ENCODE measurements at places on chromosomes 16 and 17. TPM values are rescaled to one million over a fixed set of nuclear protein-coding genes. Genes with fewer than 3 reads are reported as not detected.
A peak's percentile ranks its signal among the peaks of the same experiment; 100 is the strongest.

FMNL1 gene
- 575 TPM for total RNA-seq

GRCh38 chr16:50666658-50667496 lies 14.2 kb downstream of the SNX20 start:
- no peaks in the 10 kb centered on the region for H3K27me3 ChIP-seq
- H3K4me1 ChIP-seq: peaks cover 30% of the 10 kb centered on the region
- peak overlapping the region; percentile 80 for H3K4me3 ChIP-seq
- no peak for DNase-seq

DNA sequence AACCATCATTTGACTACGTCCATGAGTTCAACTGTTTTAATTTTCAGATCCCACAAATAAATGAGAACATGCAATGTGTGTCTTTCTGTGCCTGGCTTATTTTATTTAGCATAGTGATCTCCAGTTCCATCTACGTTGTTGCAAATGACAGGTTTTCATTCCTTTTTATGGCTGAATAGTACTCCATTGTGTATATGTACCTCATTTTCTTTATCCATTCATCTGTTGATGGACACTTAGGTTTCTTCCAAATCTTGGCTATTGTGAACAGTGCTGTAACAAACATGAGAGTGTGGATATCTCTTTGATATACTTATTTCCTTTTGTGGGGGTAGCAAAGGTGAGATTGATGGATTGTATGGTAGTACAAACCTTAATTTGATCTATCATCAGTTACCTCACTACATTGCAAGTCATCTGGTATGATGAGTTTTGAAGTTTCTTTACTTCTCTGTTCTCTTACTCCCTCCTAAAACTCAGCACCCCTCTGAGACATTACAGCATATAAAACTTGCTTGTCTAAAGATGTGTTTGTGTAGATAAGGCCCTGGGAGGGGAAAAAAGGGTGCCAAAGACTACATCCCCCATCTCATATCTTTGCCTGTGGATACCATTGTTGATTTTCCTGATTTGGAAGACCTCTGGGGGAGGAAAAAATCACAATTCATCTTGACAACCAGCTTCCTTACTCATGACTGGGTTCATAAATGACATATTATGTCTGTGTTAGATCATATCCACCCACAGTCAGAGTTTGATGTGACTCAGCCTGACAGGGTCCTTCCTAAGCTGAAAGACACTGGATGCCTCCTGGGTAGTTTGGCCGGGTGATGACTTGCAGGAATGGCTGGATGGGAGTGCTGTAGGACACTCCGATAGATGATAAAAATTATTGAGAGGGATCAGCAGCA lies 47.6 kb downstream of the ABCA9 start:
- H3K4me1 ChIP-seq: no peaks in the 10 kb centered on the region
- no peaks in the 10 kb centered on the region for H3K36me3 ChIP-seq

GRCh38 chr17:50533185-50533584 lies 650 bp downstream of the EPN3 start:
- no peak overlapping the region for H3K27ac ChIP-seq
- H3K4me3 ChIP-seq: no peak overlapping the region
- no peaks in the 10 kb centered on the region for H3K36me3 ChIP-seq
- no peak for DNase-seq

GRCh38 chr16:25264597-25264996 lies 7.0 kb upstream of the ZKSCAN2 start:
- no peak overlapping the region for H3K4me3 ChIP-seq
- H3K36me3 ChIP-seq: peaks cover 14% of the 10 kb centered on the region
- no peak for DNase-seq
- H3K27me3 ChIP-seq: no peaks in the 10 kb centered on the region

KRTAP4-4 gene
- total RNA-seq: not detected

GRCh38 chr16:19515757-19516156 lies 6.1 kb downstream of the GDE1 start:
- no peak for DNase-seq
- no peak overlapping the region for H3K4me3 ChIP-seq
- no peaks in the 10 kb centered on the region for H3K27me3 ChIP-seq
- peaks cover 26% of the 10 kb centered on the region for H3K36me3 ChIP-seq
- no peak overlapping the region for H3K27ac ChIP-seq

DNA sequence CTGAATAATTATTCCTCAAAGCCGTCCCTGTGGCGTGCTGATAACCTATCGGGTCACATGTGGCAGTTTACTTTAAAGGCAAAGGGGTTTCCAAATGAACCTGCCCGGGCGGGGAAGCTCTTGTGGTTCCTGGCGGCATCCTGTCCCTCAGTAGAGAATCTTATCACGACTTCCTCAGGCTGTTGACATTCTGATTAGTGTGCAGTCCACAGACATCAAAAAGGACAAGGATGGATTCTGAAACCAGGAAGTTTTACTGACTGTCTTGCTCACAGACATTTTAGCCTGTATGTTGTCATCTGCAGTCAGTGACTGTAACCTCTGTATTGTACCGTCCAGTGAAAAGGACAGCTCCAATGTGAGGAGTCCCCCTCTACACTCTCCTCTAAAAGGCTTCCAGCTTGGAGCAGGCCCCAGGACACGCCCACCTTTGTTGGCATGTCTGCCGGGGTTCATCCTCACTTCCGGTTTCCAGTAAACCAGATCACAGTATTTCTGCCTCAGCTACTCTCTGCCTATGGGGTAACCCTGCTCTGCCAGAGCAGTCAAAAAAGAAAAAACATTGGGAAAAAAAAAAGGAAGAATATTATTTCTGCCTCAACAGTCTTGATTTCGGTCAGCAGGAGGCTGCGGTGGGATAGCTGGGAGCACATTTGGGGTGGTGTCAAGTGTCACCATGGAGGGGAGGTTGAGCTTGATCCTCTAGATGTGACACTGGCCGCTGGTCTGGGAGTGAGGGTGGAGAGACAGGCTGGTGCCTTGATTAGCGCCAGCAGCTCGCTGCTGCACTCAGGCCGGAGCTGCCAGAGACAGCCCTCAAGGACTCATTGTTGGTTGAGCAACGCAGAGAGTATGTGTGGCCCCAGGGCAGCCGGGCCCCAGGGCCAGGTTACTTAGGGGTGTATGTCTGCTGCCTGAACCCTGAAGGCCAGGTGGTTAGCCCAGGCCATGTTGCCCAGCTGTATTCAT lies 89.0 kb upstream of the DNAH17 start:
- peaks cover 21% of the 10 kb centered on the region for H3K4me1 ChIP-seq
- peak; percentile 80 for DNase-seq
- peaks cover 16% of the 10 kb centered on the region for H3K36me3 ChIP-seq
- H3K4me3 ChIP-seq: peak overlapping the region; percentile 53
- no peaks in the 10 kb centered on the region for H3K27me3 ChIP-seq

DNA sequence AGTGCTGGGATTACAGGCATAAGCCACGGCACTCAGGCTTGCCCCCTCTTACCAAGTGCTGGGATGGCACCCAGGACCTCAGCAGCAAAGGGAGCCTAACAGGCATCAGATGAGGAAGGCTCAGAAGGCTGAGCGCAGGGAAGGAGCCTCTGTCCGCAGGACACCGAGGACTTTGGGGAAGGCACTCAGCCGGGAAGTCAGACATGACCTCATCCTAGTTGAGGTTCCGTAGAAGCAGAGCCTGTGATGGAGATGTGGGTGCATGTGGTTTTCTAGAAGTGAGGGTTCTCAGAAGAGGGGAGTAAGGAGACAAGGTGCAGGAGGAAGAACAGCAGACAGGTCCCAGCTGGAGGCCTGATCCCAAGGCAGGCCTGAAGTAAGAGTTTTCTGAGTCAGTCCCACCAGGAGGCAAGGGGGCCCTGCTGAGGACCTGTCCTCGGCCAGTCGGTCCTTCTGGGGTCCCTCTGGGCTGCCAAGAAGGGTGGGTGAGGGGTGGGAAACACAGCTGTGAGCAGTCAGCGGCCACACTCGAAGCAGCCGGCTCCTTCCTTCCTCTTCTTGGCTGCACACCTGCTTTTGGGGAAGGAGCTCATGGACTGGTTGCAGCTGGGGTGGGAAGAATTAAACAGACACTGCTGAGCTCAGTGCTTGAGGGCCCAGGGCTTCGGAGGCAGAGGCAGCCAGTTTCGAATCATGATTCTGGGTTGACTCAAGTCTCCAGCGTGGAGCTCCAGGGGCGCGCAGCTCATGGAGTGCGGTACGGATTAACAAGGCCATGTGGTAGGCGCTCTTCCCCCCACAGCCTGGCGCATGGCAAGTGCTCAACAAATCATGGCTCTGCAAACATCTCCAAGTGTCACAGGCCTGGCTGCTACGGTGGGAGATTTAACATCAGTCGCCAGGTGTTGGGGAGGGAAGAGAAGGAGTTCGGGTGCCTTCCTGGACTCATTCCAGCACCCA lies 38.9 kb upstream of the SNN start:
- no peaks in the 10 kb centered on the region for H3K27me3 ChIP-seq
- no peak overlapping the region for H3K27ac ChIP-seq
- H3K4me3 ChIP-seq: no peak overlapping the region

VWA3A gene
- 0.37 TPM for total RNA-seq

GRCh38 chr16:14399378-14400284 lies 230.4 kb downstream of the PARN start:
- no peaks in the 10 kb centered on the region for H3K4me1 ChIP-seq
- H3K4me3 ChIP-seq: no peak overlapping the region
- H3K27ac ChIP-seq: no peak overlapping the region
- H3K36me3 ChIP-seq: no peaks in the 10 kb centered on the region
- DNase-seq: no peak

SLC5A10 gene
- total RNA-seq: not detected

MARVELD3 gene
- not detected for total RNA-seq

- H3K27me3 ChIP-seq: peaks cover 3% of the 10 kb centered on the region
- H3K4me1 ChIP-seq: no peaks in the 10 kb centered on the region
- no peak for DNase-seq
- no peaks in the 10 kb centered on the region for H3K36me3 ChIP-seq
These were observed 50.6 kb downstream of the SPECC1 start for GRCh38 chr17:20059728-20060188.

CBFA2T3 gene
- 1.3 TPM for total RNA-seq

DNA sequence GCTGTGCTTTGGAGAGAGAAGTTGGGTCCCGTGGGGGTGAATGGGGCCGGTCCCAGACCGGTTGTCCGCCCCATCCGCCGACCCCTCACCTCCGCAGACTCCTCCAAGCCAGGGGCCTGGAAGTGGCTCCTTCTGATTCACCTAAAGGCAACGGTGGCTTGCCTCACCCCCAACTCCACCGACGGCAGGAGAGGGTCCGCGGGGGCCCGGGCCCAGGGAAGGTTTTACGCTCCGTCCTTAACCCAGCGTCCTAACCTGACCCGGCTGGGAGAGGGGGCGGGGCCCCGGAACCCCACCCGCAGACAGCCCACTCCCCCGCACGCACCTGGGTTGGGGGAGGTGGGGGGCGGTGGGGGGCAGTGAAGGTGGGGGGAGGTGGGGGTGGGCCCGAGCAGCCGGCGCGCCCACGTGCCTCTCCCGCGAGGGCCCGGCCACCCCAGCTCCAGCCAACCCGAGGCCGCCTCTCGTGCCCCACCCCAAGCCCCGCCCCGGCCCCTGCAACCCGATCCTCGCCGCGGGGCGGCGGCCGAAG lies 12.7 kb upstream of the CD300A start:
- no peaks in the 10 kb centered on the region for H3K27me3 ChIP-seq
- H3K4me3 ChIP-seq: no peak overlapping the region
- H3K36me3 ChIP-seq: no peaks in the 10 kb centered on the region
- no peak overlapping the region for H3K27ac ChIP-seq
- DNase-seq: peak; percentile 48
- H3K4me1 ChIP-seq: peaks cover 4% of the 10 kb centered on the region

DNA sequence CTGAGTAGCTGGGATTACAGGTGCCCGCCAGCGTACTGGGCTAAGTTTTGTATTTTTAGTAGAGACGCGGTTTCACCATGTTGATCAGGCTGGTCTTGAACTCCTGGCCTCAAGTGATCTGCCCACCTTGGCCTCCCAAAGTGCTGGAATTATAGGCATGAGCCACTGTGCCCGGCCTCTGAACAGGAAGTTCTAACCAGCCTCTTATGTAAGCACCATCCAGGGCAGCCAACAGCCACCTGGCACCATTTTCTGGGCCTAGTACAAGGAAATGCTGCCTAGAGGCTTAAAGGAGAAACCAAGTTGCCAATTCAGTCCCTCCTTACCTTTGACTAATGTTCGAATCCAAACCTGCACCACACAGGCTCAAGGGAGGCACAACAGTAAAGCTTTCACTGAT lies 8.5 kb upstream of the SLC39A11 start:
- no peaks in the 10 kb centered on the region for H3K36me3 ChIP-seq
- no peaks in the 10 kb centered on the region for H3K4me1 ChIP-seq
- DNase-seq: no peak
- H3K4me3 ChIP-seq: no peak overlapping the region

DNA sequence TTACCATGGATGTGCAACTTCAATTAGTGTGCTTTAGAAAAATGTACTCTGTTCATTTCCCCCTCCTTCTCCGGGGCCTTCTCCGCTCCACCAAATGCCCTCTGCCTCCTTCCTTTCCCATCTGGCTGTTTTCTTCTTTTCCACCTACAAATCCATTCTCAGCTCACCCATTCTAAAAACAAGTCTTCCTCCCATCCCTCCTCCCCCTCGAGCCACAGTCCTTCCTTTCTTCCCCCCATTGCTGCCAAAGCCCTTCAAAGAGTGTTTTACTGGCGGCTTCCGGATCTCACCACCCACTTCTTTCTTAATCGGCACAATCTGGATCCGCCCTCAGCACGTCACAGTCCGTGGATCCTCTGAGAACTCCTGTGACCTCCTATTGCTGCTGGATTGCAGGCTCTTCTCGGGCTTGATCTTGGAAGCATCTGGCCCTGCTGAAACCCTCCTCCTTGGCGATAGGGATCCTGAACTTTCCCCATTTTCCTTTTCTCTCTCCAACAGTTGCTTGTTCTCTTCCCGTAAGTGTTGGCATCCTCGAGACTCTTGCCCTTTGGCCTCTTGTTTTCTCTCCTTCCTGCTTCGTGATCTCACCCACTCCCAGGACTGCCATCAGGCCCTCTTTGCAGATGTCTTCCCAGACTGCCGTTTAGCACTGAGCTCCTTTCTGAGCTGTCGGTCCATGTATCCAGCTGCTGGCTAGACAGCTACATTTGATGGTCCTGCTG lies 36.0 kb upstream of the FBXO47 start:
- no peaks in the 10 kb centered on the region for H3K36me3 ChIP-seq
- H3K4me3 ChIP-seq: peak overlapping the region; percentile 47
- DNase-seq: peak; percentile 49
- H3K27me3 ChIP-seq: no peaks in the 10 kb centered on the region
- peaks cover 10% of the 10 kb centered on the region for H3K4me1 ChIP-seq

- no peaks in the 10 kb centered on the region for H3K4me1 ChIP-seq
- H3K27ac ChIP-seq: no peak overlapping the region
- no peak overlapping the region for H3K4me3 ChIP-seq
- DNase-seq: no peak
- H3K27me3 ChIP-seq: no peaks in the 10 kb centered on the region
These were observed 412.6 kb downstream of the RBFOX1 start for GRCh38 chr16:7745276-7745675.

DNA sequence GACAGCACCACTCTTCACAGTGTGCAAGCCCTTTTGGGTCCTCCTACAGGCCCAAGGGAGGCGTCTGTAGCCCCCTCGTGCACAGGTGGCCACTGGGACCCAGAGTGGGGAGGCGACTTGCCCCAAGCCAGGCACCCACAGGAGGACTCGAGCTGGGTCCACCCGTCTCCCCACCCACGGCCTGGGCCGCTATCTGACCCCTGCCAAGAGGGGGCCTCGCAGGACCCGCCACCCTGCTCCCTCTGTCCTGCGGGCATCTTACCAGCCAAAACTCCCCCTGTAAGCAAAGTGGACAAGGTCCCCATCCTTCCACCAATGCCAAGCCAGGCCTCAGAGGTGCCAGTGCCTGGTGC lies 31.1 kb downstream of the CNGB1 start:
- no peaks in the 10 kb centered on the region for H3K27me3 ChIP-seq
- no peak overlapping the region for H3K27ac ChIP-seq
- DNase-seq: no peak
- H3K4me3 ChIP-seq: no peak overlapping the region
- H3K4me1 ChIP-seq: no peaks in the 10 kb centered on the region

- H3K27ac ChIP-seq: no peak overlapping the region
- no peaks in the 10 kb centered on the region for H3K27me3 ChIP-seq
- DNase-seq: no peak
- H3K4me1 ChIP-seq: no peaks in the 10 kb centered on the region
These were observed 120.2 kb upstream of the RPL38 start for GRCh38 chr17:74083321-74083720.

All from CD4-positive, CD25-positive, alpha-beta regulatory T cell (primary cell).